ENCODE measurements at places on chromosomes 5 and 9.

DNA sequence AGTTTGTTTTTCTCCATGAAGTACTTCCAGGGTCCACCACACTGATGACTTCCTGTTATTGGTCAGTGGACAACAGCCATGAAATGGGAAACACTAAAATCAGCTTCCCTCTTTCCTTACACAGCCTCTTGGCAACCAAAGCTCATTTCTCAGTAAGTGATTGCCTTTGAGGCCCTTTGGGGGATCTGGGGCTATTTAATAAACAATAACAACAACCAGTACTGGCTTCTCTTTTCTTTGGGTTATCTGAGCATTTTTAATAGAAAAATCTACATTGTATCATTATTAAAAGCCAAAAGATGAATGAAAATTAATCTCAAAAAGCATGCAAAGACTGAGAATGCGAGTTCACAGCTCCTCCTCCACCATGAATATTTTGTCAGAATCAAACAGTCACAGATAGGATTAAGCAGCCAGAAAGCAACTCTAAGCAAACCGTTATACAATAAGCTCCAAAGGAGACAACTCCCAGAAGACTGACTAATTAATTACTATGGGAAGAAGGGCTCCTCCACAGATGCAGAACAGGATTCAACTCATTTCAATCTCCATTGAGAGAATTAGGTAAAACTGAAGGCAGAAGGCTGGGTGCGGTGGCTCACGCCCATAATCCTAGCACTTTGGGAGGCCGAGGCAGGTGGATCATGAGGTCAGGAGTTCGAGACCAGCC lies 68.3 kb downstream of the SERINC5 start:
- DNase-seq = no peak
- H3K4me3 ChIP-seq = no peak overlapping the region
- no peaks in the 10 kb centered on the region for H3K27me3 ChIP-seq
- no peaks in the 10 kb centered on the region for H3K36me3 ChIP-seq

- H3K4me1 ChIP-seq = peaks cover 7% of the 10 kb centered on the region
- H3K36me3 ChIP-seq = peaks cover 44% of the 10 kb centered on the region
- no peak for DNase-seq
Measured at GRCh38 chr9:93447655-93448054, 3.8 kb upstream of the FAM120A start.

DNA sequence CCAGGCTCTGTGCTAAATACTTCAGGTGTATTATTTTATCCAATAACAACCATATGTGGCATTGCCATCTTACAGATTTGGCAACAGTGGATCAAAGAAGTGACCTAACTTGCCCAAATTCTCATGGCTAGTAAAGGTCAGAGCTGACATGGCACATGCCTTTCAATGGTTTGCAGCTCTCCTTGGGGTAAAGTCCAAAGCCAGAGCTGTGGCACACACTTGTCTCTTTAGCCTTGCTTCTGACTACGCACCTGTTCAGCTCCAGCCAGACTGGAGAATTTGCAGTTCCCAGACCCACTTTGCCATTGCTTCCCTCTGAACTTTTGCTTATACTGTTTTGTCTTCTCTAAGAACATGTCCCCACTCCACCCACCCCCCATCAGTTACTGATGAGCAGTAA lies 5.9 kb downstream of the SLC35A4 start:
- peak overlapping the region; percentile 70 for H3K27ac ChIP-seq
- no peak for DNase-seq
- peaks cover 46% of the 10 kb centered on the region for H3K36me3 ChIP-seq
- H3K4me3 ChIP-seq = no peak overlapping the region

GRCh38 chr9:94911211-94911610 lies 184.7 kb downstream of the AOPEP start:
- H3K4me3 ChIP-seq = no peak overlapping the region
- H3K4me1 ChIP-seq = peaks cover 9% of the 10 kb centered on the region
- no peak overlapping the region for H3K27ac ChIP-seq
- H3K27me3 ChIP-seq = no peaks in the 10 kb centered on the region
- DNase-seq = no peak

DNA sequence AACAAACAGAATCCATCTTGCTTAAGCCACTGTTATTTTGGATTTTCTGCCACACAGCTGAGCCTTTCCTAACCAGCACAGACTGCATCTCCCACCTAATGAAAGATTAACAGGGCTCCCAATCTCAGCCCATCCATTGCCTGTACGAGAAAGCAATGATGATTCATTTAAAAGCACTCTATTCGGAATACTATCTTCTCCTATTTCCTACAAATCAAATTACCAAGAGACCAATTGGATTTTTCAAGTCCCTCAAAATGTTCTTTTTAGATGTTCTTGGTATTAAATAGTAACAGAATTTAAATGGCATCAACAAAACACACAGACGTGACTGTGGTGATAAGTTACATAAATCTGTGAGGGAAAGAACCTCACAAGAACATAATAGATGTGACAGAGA lies 324.1 kb downstream of the AGTPBP1 start:
- H3K4me3 ChIP-seq = no peak overlapping the region
- H3K36me3 ChIP-seq = no peaks in the 10 kb centered on the region
- H3K27ac ChIP-seq = no peak overlapping the region
- H3K27me3 ChIP-seq = no peaks in the 10 kb centered on the region

GRCh38 chr5:123819833-123820232 lies 307.9 kb downstream of the CSNK1G3 start:
- H3K36me3 ChIP-seq = no peaks in the 10 kb centered on the region
- H3K4me3 ChIP-seq = no peak overlapping the region

DNA sequence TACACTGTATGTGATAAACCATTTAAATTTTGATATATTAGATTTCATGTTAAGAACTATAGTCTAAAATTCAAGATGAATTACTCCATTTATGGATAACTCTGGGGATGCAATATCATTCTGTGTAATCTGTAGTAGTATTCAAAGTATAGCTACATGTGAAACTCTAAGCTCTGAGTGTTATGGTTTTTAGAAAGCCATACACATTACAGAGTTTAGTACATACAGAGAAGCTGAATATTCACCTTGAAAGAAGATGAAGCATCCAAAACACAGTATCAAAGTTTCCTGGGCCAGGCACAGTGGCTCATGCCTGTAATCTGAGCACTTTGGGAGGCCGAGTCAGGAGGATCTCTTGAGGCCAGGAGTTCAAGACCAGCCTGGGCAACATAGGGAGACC lies 25.0 kb downstream of the ABHD17B start:
- H3K4me3 ChIP-seq = no peak overlapping the region
- no peak overlapping the region for H3K27ac ChIP-seq
- H3K36me3 ChIP-seq = no peaks in the 10 kb centered on the region
- DNase-seq = no peak
- H3K4me1 ChIP-seq = peaks cover 14% of the 10 kb centered on the region

DNA sequence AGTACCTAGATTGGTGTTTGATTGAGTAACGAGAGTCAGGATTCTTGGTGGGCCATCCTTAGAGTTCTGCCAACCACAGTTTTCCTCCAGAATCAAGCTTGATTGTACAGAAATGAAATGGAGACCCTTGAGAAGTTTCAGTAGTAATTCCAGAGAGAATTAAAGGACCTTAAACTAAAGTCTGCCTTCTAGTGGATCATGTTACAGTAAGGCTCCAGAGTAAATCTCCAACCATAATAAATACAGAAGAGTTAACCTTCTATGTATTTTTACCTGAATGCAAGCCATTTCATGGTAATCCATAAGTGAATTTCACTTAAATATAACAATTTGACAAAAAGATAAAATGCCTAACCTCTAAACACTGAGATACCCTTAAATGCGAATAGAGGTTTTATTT lies 53.0 kb upstream of the CNTLN start:
- no peaks in the 10 kb centered on the region for H3K36me3 ChIP-seq
- H3K4me1 ChIP-seq = no peaks in the 10 kb centered on the region
- no peaks in the 10 kb centered on the region for H3K27me3 ChIP-seq
- no peak for DNase-seq
- H3K27ac ChIP-seq = no peak overlapping the region
- H3K4me3 ChIP-seq = no peak overlapping the region

GRCh38 chr5:151144922-151145321 lies 12.7 kb downstream of the ANXA6 start:
- H3K4me1 ChIP-seq = peaks cover 11% of the 10 kb centered on the region
- H3K4me3 ChIP-seq = no peak overlapping the region
- no peaks in the 10 kb centered on the region for H3K36me3 ChIP-seq
- no peak for DNase-seq

GRCh38 chr5:64190562-64191306 lies 25.1 kb downstream of the RNF180 start:
- H3K36me3 ChIP-seq = no peaks in the 10 kb centered on the region
- H3K4me3 ChIP-seq = no peak overlapping the region
- peaks cover 7% of the 10 kb centered on the region for H3K4me1 ChIP-seq
- DNase-seq = no peak
- no peaks in the 10 kb centered on the region for H3K27me3 ChIP-seq
- H3K27ac ChIP-seq = no peak overlapping the region

DNA sequence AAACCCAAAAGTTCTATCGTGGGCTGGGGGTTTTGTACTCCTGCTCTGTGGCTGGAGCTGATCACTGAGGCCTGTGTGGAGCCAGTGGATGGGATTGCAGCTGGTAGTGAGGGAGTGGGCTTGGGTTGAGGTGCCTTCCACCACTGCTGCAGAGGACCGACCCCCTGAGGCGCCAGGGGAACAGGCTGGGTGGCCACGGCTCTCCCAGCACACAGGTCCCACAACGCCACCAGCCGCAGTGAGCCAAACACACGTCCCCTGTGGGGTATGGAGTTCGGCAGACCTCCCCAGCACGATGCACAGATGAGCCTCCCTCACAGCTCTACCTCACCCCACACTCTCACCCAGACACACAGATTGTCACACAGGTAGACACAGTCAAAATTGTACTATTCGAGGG lies 109.1 kb downstream of the DAB2IP start:
- no peak overlapping the region for H3K4me3 ChIP-seq
- H3K4me1 ChIP-seq = peaks cover 9% of the 10 kb centered on the region
- no peak overlapping the region for H3K27ac ChIP-seq
- H3K36me3 ChIP-seq = peaks cover 44% of the 10 kb centered on the region
- DNase-seq = no peak

GRCh38 chr9:130301483-130302286 lies 36.1 kb downstream of the HMCN2 start:
- no peak overlapping the region for H3K4me3 ChIP-seq
- peaks cover 23% of the 10 kb centered on the region for H3K27me3 ChIP-seq
- no peak for DNase-seq
- H3K27ac ChIP-seq = peak overlapping the region; percentile 77
- peaks cover 53% of the 10 kb centered on the region for H3K4me1 ChIP-seq
- H3K36me3 ChIP-seq = no peaks in the 10 kb centered on the region

DNA sequence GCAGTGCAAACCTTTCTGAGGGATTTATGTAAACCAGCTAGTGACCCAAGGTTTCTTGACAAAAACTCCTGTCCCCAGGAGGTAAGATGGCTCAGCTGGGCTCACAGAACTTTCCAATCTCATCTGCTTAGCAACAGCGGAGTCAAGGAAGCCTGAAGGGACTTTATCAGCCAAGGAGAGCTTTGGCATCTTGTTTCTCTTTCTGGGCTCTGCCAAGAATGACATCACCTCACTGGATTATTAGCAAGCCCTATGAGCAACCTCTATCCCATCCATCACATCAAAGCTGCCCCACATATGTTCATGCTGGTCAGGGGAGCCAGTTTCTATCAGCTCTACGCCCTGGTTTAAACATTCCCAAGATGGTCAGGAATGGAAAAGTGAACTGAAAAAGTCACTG lies 461.3 kb downstream of the ENC1 start:
- H3K27me3 ChIP-seq = no peaks in the 10 kb centered on the region
- no peak for DNase-seq
- H3K4me3 ChIP-seq = no peak overlapping the region

- H3K4me1 ChIP-seq = no peaks in the 10 kb centered on the region
- DNase-seq = no peak
- H3K27me3 ChIP-seq = no peaks in the 10 kb centered on the region
- peaks cover 8% of the 10 kb centered on the region for H3K36me3 ChIP-seq
Measured at GRCh38 chr9:124334568-124335319, 77.0 kb downstream of the NEK6 start.

Measured in esophagus squamous epithelium (tissue), 5 donors.